Activated CD4-positive, alpha-beta T cell treated with anti-CD3 and anti-CD28 coated beads, Interleukin-2, amount 10 ng/mL, durations not matched to agents 24 days and 14 days (primary cell): ENCODE measurements at places on chromosomes 13 and 19. TPM values are rescaled to one million over a fixed set of nuclear protein-coding genes. Genes with fewer than 3 reads are reported as not detected.

The ZNF284 gene
- total RNA-seq, result 1.2 TPM in 2 replicates

DNA sequence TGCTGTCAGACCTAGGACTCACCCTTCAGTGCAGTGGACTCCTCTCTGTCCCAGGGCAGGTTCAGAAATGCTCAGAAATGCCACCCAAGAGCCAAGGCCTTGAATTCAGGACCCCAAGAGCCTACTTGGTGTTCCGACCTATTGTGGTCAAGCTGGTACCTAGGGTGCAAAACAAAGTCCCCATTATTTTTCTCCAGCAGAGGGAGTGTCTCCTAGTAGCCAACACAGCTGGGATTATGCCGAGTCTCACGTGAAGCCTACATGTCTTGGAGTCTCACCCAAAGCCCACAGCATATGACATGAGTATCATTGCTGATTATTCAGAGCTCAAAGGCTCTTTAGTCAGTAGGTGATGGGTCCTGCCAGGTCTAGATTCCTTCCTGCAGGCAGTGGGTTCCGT, 671.1 kb upstream of the SPRY2 start:
- no peak for DNase-seq

GRCh38 chr19:8575467-8575997, 1.7 kb downstream of the MYO1F start:
- peak; percentile 87 for DNase-seq

The TNFSF13B gene
- total RNA-seq, result 2.7 TPM in 2 replicates

- no peak for DNase-seq
These were observed 35.2 kb downstream of the STK24 start for GRCh38 chr13:98541701-98542203.

DNA sequence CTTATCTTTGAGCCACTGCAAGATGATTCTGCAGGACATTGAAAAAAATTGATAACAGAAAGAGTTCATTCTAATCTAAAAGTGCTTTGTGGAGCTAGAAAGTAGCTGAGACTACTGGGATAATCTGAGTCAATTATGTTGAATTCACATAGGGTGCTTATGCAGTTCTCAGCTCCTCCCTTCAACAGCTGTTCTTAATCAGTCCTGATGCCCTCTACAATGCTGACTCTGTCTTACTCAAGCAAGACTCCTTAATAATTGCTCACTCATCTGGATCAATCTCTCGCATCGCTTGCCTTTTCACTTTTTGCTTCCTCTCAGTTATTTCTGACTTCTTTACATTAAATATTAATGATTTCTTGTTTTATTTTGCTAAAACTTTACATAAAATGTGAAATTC, 182.1 kb downstream of the PCDH17 start:
- no peak for DNase-seq

DNA sequence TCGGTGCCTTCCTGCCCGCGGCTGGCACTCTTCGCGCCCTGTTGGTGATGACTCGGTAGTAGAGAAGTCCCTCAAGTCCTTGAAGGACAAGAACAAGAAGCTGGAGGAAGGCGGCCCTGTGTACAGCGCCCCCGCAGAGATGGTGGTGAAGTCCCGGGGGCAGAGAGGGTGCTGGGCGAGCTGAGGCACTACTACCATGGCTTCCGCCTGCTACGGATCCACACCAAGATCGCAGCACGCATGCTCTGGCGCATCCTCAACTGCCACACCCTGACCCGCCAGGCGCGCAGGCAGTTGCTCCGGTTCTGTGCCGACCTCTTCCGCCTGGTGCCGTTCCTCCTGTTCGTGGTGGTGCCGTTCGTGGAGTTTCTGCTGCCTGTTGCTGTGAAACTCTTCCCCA, 11.1 kb downstream of the ZSCAN1 start:
- DNase-seq, result no peak

DNA sequence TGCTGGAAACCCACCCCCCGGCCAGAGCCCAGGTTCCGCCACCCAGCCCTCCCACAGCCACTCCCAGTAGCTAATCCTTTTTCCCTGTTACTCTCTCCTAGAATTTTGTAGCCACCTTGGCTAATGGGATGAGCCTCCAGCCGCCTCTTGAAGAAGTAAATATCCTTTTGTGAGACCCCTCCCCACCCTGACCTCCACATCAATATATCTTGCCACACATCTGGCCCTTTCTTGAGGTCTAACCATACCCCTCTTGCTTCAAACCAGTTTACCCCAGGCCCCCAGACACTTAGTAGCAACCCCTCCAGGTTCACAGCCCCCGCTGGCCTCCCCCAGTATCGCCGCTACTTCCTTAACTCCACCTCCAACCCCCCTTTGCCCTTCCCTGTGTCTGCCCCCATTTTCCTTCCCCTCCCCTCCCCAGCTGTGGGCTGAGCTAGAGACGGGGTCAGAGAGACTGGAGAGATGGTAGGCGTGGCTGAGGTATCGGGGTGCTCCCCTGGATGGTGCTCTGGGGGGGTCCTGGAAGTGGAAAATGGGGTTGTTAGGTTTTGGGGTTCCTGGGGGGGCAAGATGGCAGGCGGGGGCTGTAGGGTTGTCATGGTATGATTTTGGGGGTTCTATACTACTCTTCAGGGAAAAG, 2.8 kb downstream of the PRMT1 start:
- DNase-seq, result no peak

DNA sequence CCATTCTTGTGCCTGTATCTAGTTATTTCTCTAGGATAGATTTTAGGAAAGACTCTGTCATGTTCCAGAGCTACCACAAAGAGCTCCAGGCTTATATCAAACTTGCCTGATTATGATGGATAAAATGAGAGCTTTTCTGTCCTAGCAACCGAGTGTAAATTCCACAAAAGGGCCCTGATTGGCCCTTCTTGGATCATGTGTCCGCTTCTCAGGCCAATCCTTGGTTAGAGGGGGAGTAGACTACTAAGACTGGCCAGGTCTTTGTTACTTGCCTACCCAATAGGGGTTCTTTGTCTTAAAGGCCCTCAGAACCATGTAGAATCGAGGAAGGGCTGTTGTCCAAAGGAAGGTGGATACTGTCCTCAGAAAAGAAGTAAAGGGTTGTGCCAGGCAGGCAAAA, 2.4 kb downstream of the DHX34 start:
- DNase-seq, result peak; percentile 62

GRCh38 chr19:33580026-33580644, 41.6 kb upstream of the CHST8 start:
- DNase-seq, result no peak

DNA sequence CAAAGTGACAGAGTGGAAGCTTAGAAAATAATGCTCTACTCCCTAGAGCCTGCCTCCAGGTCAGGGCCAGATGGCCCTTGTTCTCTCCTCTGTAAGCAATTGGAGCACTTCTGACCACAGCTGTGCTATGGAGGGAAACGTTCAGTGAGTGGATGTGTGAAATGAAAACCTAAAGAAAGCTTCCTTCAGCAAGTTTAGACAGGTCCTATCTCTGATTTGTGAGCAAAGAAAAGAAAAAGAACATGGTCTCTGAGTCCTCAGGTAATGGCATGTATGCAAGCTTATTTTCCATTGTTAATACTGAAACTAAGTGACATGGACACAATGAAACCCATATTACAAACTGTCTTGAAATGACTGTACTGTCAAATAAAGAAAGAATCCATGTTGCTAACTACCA, 1486.8 kb downstream of the EFNB2 start:
- DNase-seq, result no peak

DNA sequence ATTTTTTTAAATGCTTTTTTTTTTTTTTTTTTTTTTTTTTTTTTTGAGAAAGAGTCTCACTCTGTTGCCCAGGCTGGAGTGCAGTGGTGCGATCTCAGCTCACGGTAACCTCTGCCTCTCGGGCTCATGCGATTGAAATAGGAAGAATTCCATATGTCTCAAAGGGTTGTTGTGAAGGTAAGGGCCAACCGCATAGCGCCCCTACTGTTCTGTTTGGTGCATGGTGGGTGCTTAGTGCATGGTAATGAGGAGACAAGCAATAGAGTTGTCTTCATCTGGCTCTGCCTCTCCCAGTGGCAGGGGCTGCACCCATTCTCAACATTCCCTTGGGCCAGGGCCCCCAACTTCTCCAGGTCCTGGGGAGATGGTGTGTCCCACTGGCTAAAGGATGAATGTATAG, 68.7 kb downstream of the RASL11A start:
- DNase-seq, result peak; percentile 78

DNA sequence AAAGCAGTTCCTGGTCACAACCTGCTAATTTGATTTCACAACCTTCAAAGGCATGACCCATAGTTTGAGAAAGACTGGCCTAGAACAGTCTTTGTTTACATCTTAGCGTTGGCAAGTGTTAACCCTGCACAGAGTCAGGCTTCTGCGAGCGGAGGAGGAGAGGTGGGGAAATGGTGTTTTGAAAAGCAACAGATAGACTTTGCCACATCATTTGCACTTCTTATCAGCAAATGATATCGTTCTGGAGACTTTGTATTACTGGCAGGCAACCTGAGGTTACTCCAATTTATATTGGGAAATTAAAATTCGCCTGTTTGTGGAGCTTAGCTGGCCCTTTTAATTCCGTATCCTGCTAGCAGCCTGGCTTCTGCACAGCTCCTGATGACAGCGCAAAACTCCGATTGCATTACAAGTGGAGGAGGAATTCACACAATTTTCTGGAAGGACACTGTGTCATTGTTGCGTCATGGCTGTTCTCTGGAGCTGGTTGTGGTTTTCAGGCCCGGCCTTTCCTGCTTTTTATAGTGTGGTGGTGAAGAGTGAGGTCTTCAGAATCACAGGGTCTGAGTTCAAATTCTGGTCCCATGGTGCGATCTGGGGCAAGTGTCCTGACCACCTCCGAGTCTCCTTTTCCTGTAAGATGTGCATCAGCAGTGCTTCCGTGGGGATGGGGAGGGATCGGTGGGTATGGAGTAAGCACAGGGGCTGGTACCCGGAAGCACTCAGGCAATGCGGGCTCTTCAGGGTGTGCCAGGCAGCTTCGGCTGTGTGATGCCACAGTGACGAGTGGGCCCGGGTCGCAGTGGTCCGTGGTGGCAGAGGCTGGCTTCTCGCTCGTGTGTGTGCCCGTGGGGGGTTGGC, 49.1 kb upstream of the EHD2 start:
- DNase-seq, result no peak

The TMEM255B gene
- 2.0 and 2.4 TPM in 2 replicates for total RNA-seq

GRCh38 chr13:107865643-107866031, 349.7 kb downstream of the LIG4 start:
- no peak for DNase-seq

- no peak for DNase-seq
These were observed 1.8 kb upstream of the KCTD15 start for GRCh38 chr19:33794683-33795369.

GRCh38 chr13:113553511-113554332, 30.8 kb upstream of the TFDP1 start:
- no peak for DNase-seq

The RUBCNL gene
- total RNA-seq, result 1.5 TPM in 2 replicates

DNA sequence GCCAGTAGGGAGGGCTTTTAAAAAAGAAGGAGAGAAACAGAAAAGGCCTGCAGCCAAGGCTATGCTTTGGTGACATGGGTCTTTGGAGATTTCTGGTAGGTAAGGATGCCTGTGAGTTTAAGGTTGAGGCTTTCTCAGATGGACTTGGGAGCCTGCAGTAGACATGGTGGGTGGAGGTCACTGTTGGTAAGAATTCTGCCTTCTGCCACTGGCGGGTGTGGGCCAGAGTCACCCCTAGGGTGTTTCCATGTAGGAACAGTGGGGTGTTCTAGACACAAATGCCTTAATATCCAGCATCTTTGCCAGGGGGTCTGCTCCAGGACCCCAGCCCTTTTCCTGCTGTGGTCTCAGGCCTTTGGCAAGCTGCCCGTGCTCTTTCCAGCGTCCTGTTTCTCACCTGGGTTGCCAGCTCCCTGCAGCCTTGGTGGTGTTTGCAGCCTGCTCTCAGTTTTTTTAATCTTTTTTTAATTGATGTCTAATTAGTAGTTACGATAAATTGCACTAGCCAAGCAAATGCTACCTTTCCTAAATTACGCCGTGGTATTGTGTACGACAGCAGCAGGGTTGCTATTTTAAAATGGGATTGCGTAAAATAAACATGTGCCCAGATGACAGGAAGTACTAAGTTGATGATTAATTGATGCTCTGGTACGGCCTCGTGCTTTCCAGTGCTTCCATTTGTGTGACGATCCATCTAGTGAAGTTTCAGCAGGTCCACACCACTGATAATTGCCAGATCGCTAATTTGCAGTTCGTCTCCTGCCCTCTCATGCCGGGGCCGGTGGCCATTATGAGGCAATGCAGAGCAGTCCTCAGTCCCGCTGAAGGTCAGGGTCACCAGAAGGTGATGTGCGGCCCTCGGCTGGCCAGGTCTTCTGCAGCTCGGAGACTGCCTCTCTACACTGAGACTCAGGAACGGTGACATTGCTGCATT, 35.3 kb upstream of the NPAS1 start:
- no peak for DNase-seq

- DNase-seq, result no peak
These were observed 2719.4 kb downstream of the PCDH9 start for GRCh38 chr13:64510747-64511146.

DNA sequence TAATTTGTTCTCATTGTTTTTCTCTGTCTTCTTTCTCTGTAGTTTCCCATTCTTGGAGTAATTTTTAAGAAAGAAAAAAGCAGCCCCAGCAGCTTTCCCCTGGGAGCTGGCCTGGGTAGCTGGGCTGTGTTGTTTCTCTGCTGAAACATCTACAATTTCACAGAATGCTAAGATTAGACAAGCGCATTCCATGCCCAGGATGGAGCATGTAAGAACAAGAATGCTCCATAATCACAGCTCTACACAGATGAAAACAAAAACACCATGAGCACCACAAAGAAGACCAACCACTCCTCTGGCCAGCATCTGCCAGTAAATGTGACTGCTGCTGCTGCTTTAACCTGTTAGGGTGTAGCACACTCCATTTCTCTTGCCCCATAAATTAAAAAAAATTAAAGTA, 239.2 kb upstream of the SLITRK1 start:
- no peak for DNase-seq

- no peak for DNase-seq
These were observed 10.3 kb downstream of the CBARP start for GRCh38 chr19:1227304-1228054.

GRCh38 chr13:87656306-87656705, 14.9 kb upstream of the SLITRK5 start:
- DNase-seq, result no peak

DNA sequence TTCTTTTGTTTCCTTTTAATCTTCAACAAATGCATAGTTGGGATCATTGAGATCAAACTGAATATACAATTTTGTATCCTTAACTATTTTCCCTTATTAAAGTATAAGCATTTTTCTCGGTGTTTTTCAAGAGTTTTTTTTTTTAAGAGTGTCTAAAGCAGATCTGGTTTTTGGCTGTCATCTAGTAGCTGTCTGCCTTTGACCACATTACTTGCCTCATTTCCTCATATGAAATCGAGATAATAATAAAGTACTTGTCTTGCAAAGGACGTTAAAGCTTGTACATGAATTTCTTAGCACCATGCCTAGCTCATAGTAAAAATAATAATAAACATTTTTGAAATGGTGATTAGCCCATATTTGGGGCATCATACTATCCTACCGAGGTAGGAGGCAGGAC, 121.2 kb downstream of the PDS5B start:
- no peak for DNase-seq
